Glutamatergic neuron (in vitro differentiated cells): ENCODE measurements at places on chromosomes 1 and 21. TPM values are rescaled to one million over a fixed set of nuclear protein-coding genes. Genes with fewer than 3 reads are reported as not detected.

KRTAP19-3 gene
- total RNA-seq: not detected

FABP3 gene
- 148 TPM for total RNA-seq

DNA sequence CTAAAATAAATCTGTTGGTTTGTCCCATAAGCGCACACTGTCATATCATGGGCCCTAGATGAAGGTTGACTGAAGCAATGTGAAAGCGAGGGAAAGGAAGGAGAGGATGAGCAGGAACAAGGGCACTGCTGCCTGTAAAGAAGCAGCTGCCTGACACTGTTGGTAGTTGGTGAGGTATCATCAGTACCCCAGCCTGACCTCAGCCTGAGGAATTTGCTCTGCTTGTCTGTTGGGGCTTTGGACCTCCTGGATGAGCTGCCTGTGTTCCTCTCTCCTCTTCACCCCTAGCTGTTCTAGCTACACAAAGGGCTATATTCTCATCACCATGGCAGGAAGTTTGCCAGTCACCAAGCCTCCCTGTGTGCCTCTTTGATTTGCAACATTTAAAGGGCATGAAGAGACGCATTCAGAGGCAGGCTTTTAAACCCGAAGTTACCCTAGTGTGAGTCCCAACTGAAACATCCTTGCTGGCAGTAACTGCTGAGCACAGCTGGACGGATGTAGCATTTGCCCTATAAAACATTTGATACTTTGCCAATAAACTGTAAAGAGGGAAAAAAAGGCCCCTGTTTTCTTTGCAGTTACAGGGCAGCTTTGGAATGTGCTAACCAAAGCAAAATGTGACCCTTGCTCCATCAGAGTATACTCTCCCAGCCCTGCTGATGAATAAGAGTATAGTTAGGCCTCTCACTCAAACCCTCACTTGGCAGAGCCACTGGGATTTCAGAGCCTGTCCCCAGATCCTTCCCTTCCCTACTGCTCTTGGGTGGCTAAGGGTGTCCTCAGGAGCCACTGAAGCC lies 22.2 kb upstream of the SPATA6 start:
- no peak for DNase-seq

- no peak for DNase-seq
Measured at GRCh38 chr1:239260842-239261241, 125.5 kb upstream of the CHRM3 start.

DNA sequence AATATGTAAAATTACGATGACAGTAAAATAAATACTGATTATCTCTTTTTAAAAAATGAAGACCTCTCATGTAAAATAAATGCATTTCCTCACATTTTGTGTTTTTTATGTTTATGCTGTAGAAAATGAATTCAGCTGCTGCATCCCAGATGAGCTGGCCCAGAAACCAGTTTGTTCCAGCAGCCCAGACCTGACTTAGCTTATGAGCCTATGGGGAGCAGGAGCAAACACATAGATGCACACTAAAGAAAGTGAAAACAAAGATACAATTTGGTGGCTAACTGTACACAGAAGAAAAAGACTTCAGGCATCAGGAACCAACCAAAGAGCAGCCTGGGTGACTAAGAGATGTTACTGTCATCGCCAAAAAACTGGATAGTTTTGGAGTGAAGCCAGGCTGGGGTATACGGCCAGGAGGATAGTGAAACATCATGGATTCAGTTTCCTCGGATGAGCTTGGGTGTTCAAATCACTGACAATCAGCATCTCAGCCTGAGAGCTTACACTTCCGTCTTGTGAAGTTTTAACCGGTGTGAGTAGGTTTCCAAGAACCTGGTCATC lies 113.9 kb upstream of the BACE2 start:
- no peak for DNase-seq

DNA sequence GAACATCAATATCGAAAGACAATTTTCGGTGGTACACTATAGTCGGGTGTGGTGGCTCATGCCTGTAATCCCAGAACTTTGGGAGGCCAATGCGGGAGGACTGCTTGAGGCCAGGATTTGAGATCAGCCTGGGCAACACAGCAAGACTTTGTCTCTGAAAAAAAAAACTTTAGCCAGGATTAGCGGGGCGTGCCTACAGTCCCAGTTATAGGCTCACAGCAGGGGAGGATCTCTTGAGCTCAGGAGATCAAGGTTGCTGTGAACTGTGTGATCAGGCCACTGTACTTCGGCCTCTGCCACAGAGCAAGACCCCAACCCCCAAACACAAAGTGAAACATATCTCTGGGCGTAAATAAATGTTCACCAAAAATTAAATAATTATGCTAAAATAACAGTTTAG lies 1.6 kb downstream of the TADA1 start:
- no peak for DNase-seq

DNA sequence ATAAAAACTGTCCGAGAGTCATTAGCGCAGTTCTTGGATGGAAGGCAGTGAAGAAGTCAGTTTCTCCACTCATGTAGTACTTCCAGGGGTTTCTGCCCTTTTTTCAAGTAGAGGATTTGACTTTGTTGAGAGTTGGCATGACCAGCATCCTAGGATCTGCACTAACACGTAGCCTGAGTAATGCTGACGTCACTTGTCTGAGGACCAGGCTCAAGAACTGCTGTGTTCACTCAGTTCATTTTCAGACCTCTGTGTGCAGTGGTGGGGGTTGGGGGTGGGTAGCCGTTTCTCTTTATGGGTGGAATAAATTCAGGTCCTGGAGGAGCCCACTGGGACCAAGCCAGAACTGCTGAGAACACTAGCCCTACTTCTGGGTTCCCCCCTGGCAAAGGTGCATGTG lies 53.3 kb downstream of the MRPS6 start:
- no peak for DNase-seq

OR2L8 gene
- 0.61 TPM for total RNA-seq

DNA sequence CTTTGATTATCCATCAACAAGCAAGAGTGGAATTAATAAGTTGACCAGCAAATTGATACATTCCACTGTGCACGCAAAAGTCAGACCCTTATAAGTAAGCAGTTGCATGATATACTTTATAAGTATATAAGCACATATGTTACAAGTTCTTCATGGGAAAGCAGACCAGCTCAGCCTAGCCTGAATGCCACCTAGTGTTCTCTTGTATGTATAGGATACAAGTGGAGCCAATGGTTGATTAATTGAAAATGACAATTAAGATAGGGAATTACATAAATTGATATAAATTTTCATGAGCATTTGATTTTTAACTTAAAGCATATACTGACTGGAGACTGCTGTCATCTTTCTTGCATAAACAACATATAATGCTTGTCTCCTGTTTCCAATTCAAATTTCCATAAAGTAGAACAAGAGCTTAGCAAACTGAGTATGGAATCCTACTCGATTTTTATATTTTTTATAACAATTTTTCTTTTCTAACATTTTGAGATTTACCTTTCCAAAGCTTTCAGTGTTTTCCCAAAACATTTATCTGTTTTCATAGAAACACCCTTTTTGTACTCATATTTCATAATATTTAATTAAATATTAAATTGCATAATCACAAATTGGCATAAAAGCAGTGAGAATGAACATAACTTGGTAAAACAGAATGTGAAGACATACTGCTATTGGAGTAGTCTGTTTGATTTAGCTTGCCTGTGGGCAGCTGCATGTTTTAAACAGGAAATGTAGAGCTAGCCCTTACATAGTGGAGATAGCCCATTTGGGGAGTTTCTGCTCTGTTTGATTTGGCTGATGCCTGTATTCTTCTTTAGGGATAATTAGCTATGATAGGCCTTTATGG lies 62.8 kb downstream of the MAGI3 start:
- no peak for DNase-seq

- DNase-seq: no peak
Measured at GRCh38 chr1:208584167-208584755, 340.1 kb upstream of the PLXNA2 start.

HPDL gene
- total RNA-seq: 2.3 TPM

DNA sequence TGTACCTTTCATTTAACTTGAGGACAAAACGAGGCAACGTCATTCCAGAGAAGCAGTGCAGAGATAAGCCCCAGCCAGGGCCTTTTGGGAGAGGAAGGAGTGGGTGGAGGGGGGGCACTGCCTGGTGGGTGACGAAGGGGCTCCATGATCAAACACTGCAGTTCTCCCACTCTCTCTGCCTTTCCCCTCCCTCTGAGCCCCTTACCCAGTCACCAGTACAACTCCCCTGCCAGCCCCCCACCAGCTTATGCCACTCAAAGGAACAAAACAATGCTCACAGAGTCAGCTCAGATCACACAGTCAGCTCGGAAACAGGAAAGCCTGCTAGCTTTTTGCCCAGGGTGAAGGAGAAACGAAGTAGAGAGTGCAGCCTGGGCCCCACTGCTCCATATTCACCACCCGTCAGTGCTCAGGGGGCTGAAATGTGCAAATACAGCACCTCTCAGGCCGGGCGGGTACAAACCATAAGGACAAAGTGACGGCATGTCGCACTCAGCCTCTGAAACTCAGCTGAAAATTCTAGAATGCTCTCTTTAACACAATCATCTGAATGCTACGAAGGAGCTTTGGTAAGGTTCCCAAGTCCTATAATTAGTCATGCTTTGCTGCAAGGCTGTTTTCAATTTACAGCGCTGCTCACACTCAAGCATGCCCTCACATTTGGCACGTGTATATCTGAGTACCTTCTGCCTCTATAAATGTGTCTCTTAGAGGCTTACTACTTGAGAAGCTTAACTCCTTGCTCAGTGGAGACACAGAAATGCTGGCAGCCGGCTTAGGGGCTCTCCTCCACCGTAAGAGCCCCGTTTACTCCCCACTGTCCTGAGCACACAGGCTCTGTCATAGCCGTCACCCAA lies 65.8 kb upstream of the RAB4A start:
- DNase-seq: no peak

TDRD10 gene
- total RNA-seq: not detected

C1orf87 gene
- total RNA-seq: not detected

GRCh38 chr1:218755128-218755527 lies 410.0 kb downstream of the TGFB2 start:
- DNase-seq: no peak

LCE3E gene
- not detected for total RNA-seq

DNA sequence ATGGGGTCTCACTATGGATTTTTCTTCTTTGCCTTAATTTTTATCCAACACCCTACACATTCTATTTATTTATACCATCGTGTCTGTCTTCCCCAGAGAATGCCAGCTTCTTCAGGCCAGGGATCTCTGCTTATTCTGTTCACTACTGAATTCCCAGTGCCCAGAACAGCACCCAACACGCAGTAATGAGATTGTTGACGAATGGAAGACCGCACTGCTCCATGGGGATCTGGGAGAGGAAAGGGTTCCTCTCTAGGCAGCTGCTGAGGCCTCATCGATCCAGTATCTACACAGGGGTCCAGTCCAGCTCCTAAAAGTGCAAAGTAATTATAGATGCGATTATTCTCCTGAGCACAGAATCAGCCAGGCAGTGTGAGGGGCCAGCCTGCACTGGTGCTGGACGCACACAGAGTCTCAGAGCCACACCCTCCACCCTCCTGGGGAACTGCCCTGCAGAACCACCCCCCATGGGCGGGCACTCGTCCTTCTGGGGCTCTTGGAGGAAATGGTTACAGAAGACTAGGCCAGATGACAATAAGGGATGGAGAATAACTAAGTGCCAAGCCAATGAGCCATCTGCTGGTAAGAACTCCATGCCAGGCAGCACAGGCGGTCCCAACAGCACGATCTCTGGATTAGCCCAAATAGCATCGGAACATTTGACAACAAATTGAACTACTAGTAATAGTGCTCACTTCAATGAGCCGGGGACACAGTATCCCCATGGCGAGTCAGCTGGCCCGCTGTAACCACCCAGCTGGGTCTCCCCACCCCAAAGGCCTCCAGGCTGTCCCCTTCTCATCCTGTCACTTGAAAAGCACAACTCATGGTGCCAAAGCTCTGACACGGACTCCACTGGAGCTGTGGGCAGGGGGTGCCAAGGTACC lies 1.7 kb upstream of the PDE9A start:
- peak; percentile 28 for DNase-seq

GRCh38 chr1:240946926-240947325 lies 335.0 kb upstream of the GREM2 start:
- DNase-seq: peak; percentile 20

DNA sequence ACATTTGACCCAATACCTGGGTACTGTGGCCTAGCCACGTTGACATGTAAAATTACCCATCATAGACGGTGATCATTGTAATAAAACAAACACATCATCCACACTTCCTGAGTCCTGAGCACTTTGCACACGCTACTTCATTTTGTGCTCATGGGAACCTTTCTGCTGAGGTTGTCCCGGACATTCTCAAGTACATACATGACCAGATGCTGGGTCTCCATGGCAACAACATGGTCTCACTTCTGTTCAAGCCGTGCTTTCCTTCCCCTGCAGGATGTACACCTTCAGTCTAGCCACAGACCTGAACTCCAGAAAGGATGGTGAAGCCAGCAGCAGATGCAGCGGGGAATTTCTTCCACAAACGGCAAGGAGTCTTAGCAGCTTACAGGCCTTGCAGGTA lies 22.7 kb downstream of the UBASH3A start:
- no peak for DNase-seq

ETV3L gene
- total RNA-seq: not detected

DNA sequence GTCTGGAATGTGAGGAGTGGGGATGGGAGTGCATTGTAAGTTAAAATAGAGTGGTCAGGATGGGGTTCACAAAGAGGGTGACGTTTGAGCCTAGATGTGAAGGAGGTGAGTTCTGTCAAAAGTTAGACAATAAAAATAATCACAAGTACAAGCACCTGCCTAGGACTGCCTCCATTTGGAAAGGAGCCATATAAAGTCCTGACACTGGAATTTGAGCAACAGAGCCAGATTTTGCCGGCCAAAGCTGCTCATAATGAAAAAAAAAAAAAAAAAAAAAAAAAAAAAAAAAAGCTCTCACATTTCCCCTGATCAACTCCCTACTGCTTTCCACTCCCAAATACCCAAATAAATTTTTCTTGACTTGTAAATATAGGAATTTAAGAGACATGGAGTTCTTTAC lies 4.1 kb downstream of the PALMD start:
- DNase-seq: no peak

DNA sequence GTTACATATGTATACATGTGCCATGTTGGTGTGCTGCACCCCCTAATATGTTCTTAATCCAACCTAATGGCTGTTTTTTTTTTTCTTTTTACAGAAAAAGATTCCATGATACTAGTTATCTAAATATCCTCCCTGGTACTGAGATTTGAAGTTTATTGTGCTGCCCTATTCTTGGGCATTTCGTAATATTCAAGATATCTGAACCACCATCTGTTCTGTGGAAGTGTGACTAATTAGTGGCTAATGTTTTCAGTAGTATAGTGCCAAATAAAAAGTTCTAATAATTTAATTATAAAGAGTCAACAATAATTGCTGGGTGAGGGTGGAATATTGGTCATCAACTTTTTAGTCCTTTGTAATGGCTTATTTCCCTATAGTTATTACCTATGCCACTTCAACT lies 217.5 kb downstream of the GABPA start:
- DNase-seq: no peak

GRCh38 chr1:207019161-207019560 lies 13.4 kb downstream of the C1orf116 start:
- DNase-seq: no peak

DNA sequence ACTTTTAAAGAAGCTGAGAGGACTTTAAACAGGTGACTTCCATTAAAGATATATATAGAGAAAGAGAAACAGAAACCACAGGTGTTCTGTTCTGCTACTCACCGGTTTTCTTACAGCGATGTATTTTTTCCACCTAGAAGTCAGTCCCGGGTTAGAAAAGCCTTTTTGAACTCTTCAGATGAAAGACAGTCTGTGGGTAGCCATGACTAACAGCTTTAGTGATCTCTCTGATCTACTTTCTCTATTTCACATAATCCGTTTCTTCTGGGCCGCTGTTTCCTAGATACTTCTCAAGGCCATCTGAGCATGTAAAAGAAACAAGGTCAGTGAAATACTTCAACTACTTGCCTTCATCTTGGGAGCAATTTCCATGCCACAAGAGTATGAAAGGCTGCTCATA lies 25.1 kb downstream of the WDR64 start:
- no peak for DNase-seq
